ENCODE measurements at places on chromosomes 7 and 10.

- DNase-seq: no peak
Observed at GRCh38 chr7:22426463-22427094, 69.6 kb upstream of the RAPGEF5 start.

DNA sequence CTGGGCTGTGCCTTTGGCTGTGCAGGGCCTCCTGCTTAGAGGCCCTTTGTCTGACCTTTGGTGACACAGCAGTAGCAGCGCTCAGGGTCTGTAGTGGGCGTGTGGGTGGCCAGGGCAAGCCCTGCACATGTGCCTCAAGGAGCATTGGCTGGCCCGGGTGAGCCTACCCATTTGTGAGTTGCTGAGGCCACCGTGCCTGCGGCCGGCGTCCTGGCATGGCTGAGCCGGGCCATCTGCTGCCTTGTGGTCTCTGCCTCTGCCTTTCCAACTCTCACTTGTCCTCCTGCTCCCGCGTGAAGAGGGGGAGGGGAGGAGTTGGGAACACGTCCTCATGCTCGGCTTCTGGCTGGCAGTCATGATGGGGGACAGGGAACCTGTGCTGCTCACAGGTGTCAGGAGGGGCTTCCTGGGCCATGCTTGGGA, 9.2 kb upstream of the ORAI2 start:
- no peak for DNase-seq

GRCh38 chr10:94617389-94617944, 66.1 kb upstream of the CYP2C18 start:
- DNase-seq: no peak

DNA sequence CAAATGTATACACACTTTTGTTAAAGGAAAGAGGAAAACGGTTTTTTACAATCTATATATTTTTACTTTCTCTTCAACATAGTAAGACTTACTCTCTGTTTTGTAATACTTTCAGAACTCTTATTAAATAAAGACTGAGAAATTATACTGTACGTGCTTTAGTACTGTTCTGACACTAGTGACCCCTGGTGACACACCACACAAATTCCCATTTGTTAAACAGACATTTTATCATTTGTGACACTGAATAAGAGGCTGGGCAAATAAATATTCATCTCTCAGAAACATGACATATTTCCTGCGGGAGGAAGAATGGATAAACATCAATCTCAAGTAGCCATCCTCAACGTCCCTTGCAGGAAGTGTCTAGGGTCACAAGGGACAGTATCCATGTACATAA, 68.9 kb upstream of the ZNF33B start:
- DNase-seq: no peak

- peak; percentile 92 for DNase-seq
Observed at GRCh38 chr7:34747867-34748727, 90.1 kb downstream of the NPSR1 start.

- no peak for DNase-seq
Observed at GRCh38 chr7:121360564-121360963, 31.8 kb downstream of the WNT16 start.

- DNase-seq: no peak
Observed at GRCh38 chr7:126702242-126703016, 550.3 kb downstream of the GRM8 start.

DNA sequence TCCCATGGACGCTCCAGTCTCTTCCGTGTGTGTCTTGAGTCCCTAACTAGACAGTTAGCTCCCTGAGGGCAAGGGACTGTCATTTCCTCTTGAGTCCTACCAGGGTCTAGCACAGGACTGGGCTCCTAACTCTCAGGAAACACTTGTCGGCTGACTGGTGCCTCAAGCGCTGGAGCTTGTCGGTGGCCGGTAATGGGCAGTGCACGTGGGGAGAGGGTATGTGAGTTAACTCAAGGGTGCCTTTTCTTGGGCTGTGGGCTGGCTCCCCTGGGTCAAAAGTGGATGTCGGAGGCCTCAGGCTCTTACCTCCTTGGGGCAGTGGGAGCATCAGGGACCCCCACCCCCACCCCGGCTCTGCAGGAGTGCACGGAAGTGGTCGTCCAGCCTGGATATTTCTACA, 32.9 kb downstream of the ZNF775 start:
- no peak for DNase-seq

- no peak for DNase-seq
Observed at GRCh38 chr7:86629-87028, 105.7 kb upstream of the FAM20C start.

DNA sequence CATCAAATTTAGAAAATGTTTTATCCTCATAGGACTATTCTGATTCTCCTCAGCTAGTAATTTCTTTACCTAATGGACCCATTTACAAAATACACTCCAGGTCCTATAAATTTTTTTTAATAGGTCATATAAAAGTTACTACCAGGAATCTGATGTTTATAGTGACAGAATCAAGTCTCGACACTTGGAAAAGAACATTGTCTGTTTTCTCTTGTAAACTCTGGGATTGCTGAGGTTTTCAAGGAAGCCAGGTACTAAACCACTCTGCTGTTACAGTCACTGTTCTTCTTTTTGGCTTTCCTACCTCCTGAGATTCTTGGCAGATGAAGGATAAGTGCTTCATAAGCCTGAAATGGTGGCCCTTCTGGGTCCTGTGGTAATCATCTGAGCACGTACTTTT, 493.1 kb downstream of the AUTS2 start:
- DNase-seq: no peak

- DNase-seq: no peak
Observed at GRCh38 chr10:61984803-61985418, 83.4 kb downstream of the ARID5B start.

GRCh38 chr10:52198540-52198939, 115.5 kb upstream of the DKK1 start:
- no peak for DNase-seq

GRCh38 chr10:13887761-13888160, 301.0 kb downstream of the PRPF18 start:
- DNase-seq: no peak

DNA sequence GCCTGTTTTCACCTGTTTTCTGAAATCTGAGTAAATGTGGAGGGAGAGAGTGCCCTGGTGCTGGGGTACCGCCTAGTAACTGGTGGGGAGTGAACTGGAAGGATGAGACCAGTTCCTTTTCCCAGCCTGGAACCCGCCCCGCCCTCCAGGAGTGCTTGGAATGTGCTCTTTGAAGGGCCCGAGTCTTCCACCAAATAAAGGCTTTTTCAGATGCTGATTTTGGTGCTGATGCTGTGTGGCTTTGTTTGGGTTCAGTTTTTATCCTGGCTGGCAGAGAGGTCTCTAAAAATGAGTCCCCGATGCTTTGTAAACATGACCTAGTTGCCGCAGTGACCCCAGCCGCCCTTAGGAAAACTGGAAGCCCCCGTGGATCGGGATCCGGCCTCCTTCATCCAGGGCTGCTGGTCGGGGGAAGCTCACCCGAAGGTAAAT, 25.9 kb downstream of the FOXK1 start:
- no peak for DNase-seq

DNA sequence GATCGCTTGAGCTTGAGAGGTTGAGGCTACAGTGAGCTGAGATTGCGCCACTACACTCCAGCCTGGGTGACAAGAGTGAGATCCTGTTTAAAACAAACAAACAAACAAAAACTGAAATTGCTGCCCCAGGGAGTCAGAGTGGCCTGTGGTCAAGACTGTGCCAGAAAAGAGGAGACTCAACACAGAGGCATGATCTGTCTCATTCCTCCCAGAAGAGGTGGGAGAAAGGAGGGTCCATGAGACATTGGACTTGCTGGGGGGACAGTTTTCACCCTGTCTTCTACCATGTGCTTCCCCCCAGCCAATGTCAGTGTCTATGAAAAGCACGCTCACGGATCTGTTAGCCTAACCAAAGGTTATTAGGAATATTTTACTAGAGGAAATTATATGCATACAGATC, 3.2 kb downstream of the ZNF853 start:
- DNase-seq: no peak

Data from NCI-H1694 (cell line).